ENCODE measurements at places on chromosomes 5 and 9. TPM values are rescaled to one million over a fixed set of nuclear protein-coding genes. Genes with fewer than 3 reads are reported as not detected.

RNF208 gene
- 4.3 TPM for total RNA-seq

ZFP37 gene
- 3.5 TPM for total RNA-seq

DNA sequence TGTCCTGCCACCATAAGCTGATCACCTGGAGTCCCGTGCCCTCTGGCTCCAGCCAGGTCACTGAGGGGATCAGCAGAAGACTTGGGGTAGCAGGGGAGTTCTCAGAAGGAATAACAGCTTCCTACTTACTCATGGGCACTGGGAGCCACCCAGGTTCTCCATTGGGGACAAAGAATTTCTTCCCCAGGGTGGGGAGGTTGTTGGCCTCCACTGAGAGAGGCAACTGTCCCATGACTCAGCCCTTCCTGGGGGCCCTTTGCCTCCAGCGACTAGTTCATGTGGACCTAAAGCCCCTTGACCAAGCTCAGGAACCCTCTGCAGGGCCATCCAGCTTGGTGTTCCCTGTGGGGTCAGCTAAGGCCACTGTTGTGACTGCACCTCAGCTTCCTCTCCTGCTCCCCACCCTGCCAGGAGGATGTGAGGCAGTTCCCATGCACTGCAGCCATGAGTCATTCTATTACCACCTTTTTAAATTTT lies 175.0 kb downstream of the AUH start:
- no peak overlapping the region for H3K4me3 ChIP-seq
- H3K27me3 ChIP-seq, result no peaks in the 10 kb centered on the region
- H3K36me3 ChIP-seq, result no peaks in the 10 kb centered on the region
- no peak overlapping the region for H3K27ac ChIP-seq
- no peaks in the 10 kb centered on the region for H3K4me1 ChIP-seq
- DNase-seq, result peak; percentile 23

CDC14B gene
- total RNA-seq, result 31.9 TPM

LTC4S gene
- 9.6 TPM for total RNA-seq

GRCh38 chr5:142134331-142135010 lies 25.9 kb downstream of the NDFIP1 start:
- no peak for DNase-seq
- H3K36me3 ChIP-seq, result peaks cover 64% of the 10 kb centered on the region
- H3K27ac ChIP-seq, result no peak overlapping the region
- no peaks in the 10 kb centered on the region for H3K4me1 ChIP-seq

DNA sequence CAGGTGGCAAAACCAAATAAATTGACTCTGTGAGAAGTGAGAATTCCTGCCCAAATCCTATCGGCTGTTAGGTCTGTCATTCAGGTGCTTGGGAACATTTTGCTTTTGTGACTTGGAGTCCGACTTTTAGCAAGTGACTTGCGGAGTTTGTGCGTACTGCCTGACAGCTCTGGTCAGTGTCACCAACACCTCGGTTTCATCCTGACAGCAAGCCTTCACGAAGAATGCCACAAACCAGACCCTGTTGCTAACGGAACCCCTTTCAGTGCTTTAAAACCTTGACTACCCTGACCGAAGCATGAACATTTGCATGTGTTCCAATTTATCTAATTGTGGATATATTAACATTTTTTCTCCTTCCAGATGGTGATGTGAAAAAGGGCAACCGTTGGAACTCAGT lies 26.5 kb downstream of the LIX1 start:
- H3K27ac ChIP-seq, result no peak overlapping the region
- H3K27me3 ChIP-seq, result no peaks in the 10 kb centered on the region
- no peak overlapping the region for H3K4me3 ChIP-seq
- H3K36me3 ChIP-seq, result no peaks in the 10 kb centered on the region
- DNase-seq, result no peak

GRCh38 chr9:137236936-137237421 lies 4.1 kb upstream of the TUBB4B start:
- DNase-seq, result peak; percentile 59
- peaks cover 15% of the 10 kb centered on the region for H3K27me3 ChIP-seq
- H3K4me1 ChIP-seq, result peaks cover 55% of the 10 kb centered on the region
- H3K4me3 ChIP-seq, result peak overlapping the region; percentile 38
